DMS153 (cell line): ENCODE measurements at places on chromosomes 1 and 21.

- no peak for DNase-seq
Measured at GRCh38 chr1:76925825-76926224, 58.5 kb downstream of the ST6GALNAC5 start.

DNA sequence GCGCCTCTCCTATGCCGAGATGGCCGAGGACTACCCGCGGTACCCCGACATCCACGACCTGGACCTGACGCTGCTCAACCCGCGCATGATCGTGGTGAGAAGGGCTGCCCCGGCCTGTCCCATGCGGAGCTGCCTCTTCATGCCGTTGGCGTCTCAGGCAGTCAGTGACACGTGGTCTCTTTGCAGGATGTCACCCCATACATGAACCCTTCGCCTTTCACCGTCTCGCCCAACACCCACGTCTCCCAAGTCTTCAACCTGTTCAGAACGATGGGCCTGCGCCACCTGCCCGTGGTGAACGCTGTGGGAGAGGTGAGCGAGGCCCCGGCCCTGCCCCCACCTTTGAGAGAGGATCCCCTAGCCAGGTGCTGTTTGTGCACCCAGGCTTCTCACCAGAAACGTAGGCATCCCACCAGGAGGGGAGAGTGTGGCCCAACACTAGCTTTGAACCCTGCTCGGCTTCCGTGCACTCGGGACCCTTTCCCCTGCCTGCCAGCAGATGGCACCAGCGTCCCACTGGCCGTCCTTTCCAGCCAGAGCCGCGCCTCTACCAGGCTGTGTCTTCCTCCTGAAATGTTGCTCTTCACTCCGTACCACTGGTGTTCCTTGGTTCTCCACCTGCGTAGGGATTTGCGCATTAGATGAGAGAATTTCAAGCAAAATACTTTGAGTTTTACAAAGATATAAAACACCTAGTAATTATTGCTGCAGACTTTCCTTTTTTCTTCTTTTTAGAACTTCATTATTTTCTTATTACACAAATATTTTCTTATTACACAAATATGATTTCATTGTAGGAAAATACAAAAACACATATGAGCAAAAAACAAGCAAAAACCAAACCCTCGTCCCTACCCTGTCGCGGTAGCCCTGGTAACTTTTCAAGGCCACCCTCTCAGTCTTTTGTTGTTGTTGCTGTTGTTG is 9.0 kb downstream of the NPPA start:
- DNase-seq = peak; percentile 65

DNA sequence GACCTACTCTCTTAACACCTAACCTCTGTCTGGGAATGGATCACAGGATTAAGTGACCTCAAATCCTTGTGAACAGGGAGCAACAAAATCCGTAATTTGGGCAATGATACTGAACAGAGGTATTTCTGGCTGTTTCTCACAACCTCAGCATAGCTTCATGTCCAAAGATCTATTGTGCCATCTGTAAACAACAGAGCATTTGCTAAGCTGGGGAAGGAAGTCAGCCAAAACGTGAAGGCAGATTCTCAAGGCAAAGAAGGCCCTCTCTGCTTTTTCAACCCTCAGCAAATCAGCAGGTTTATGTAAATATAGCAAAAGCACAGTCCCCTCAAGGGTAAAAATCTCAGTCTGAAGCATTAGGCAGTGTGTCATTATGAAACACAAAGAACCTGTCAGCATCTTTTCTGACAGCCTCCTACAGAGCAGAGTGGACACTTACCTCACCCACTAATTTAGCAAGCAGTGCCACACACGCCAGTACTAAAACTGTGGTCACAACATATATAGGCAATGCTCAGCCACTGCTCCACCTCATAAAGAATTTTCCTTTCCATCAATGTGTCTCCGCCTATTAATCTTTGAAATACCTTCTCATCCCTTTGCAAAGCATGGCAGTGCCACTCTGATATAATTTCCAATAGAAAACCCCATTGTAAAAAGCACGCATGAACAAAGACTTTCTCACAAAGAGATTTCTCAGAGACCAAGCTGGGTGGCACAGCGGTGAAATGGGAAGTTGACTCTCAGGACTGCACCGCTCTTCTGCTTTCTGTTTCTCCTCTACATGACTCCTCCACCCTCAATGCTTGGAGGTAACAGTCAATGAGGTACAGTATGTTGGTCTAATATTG is 188.0 kb downstream of the RERE start:
- peak; percentile 23 for DNase-seq

DNA sequence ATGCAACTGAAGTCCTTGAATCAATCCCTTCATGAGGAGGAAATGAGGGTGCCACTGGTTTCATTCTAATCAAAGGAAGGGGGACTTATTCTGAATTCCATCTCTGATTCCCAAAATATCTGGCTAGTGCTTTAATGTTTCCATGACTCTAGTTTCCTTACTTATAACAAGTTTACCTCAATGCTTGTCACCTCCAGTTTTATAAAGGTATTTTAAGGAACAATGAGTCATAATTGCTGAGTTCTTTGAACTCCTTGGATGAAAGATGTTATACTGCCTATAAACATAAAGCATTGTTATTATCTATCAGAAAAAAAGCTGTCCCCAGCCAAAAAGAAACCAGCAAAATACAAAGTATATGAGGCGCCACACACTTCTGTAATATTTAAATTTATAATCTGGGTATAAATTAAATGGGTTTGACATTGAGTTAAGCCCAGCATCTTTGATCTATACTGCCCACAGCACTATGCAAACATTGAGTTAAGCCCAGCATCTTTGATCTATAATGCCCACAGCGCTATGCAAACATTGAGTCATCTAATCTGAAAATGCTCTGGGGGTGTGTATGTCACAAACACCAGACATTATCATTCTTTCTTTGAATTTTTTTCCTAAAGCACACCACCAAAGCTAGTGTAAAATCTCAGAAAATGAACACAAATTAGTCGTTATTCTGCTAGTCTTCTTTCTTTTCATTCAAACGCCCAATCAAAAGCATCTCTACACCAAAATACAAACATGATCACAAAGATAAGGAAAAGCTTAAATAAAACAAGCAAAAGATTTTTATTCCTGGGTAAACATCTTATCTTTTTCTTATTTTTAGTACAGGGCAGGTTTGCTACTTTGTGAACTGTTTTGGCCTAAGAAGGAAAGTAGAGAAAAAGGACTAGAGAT is 11.5 kb upstream of the CXADR start:
- peak; percentile 44 for DNase-seq
